ENCODE measurements at places on chromosomes 2 and 18.

GRCh38 chr2:168084288-168084687, 163.1 kb downstream of the STK39 start:
- no peak for DNase-seq

- DNase-seq, result no peak
Measured at GRCh38 chr2:124138076-124138475, 113.0 kb downstream of the CNTNAP5 start.

DNA sequence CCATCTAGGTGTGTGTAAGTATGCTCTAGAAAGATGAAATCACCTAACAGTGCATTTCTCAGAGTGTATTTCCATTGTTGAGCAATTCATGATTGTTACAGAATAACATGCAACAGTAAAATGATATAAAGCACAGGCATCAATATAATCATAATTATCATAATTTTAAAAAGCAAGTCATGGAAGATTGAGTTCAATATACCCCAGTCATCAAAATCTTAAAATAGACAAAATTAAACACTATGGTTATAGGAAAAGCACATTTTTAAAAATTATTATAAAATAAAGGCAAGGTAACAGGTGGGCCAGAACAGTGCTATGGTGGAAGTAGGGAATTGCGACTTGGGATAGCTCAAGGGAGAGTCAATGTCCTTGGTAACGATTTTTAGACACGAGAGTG, 555.4 kb upstream of the VRK2 start:
- DNase-seq, result no peak

- no peak for DNase-seq
Measured at GRCh38 chr2:239353692-239354091, 47.1 kb downstream of the HDAC4 start.

DNA sequence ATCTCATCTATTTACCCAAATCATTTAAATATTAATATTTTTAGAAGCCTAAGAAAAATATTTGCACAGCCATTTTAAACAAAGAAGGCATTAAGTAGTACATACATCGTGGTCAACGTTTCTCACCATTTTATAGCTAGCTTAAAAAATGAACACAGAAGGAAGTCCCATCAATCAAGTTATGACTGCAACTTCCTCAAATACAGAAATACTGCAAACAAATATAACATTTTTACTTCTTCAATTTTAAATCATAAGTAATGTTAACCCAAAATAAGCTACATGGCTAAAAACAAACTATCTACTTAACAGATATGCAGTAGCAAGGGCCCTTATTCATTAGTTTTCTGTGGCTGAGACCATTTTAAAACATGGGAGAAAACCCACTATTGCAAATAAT, 30.6 kb downstream of the ITSN2 start:
- no peak for DNase-seq

DNA sequence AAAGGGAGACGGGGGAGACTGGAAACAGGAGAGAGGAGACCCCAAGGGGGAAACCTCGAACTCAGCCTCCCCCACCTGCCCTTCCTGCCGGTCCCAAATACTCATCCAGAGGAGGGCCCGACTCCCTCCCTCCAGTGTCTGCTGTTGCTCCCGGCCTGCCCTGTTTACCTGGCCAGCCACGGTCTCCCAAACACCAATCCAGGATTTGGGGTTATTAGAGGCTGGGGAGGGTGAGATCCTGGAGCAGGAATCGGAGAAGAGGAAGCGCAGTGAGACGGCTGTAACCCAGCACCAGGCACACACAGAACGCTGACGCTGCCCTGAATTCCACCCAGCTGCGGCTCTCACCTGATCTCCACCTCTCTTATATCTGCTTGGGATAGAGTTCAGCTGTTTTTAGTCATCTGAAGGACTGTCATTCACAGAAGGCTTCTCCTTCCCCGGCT, 213.0 kb downstream of the TNS1 start:
- no peak for DNase-seq

DNA sequence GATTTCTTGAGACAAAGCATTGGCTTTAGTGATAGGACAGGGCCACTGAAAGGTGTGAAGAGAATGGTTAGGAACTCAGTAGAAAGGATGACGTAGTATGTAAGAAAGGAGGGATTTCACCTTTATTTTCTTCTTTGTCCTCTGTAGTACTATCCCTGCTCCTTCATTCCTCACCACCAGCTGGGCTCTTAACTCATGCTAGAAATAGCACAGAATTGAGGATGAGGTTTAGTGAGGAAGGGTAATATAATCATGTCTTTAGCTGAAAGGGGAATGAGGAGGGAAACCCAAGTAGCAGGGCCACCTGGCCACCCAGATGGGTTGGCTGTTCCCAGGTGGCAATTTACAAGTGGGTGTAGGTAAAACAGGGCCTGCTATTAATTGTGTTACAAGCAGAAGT, 15.2 kb downstream of the ACVR2A start:
- DNase-seq, result no peak

- no peak for DNase-seq
Measured at GRCh38 chr2:190271783-190272456, 47.7 kb downstream of the HIBCH start.

Data from hepatic stellate cell (primary cell).